Testis (tissue), 5 donors: ENCODE measurements at places on chromosomes 11 and 22.
A peak's percentile ranks its signal among the peaks of the same experiment; 100 is the strongest.

DNA sequence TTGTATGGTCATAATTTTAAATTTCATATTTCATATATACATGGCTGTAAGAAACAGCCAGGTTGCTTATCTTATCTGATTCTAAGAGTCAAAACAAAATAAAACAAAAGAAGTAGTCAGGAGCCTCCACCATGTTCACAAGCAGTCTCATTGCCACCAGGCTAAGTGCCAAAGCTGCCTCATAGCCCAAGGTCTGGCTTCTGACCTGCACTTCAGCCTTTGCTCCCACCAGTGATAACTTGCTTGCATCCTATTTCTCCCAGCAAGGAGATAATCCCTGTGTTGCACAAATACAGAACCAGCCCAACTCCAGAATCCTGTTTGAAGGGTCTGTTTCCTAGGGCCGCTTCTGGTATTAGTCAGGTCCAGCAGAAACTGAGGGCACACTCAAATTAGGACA lies 53.9 kb upstream of the TSKU start:
- DNase-seq, result peak; percentile 38

DNA sequence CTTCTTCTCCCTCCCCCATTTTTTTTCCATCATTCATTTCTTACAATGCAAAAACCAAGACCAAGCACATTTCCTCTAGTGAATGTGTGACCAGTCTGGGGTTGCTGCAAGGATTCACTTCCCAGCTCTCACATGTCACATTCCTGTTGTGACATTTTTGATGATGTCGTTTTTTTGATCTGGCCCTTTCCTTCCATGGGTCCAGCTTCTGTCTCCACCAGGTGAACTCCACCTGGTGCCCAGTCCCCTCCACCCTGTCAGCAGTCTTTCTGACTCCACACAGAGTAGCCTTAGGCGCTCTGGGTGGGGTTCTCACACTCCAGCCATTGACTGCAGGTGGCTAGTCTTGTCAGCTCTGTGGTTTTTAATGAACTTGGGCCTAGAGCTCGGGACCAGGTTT lies 15.6 kb downstream of the PANX1 start:
- no peak for DNase-seq

GRCh38 chr11:57458410-57459163 lies 1.7 kb upstream of the RTN4RL2 start:
- peak; percentile 59 for DNase-seq

DNA sequence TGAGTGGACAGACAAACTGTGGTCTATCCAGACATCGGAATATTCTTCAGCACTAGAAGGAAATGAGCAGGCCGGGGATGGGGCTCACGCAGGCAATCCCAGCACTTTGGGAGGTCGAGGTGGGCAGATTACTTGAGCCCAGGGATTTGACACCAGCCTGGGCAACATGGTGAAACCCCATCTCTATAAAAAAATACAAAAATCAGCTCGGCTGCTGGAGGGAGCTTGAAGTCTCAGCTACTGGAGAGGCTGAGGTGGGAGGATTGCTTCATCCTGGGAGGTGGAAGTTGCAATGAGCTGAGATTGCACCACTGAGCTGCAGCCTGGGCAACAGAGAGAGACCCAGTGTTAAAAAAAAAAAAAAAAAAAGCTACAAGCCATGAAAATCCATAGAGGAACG lies 8.0 kb upstream of the CTSD start:
- no peak for DNase-seq

DNA sequence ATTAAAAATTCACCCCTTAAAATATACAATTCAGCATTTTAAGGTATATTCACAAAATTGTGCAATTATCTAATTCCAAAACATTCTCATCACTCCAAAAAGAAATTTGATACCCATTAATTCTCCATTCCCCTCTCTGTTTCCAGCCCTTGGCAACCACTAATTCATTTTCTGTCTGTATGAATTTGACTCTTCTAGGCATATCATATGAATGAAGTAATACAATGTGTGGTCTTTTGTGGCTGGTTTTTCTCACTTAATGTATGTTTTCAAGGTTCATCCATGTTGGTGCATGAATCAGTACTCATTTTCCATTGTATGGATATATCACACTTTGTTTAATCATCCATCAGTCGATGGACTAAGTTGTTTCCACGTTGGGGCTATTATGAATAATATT lies 29.0 kb upstream of the ACCSL start:
- no peak for DNase-seq

DNA sequence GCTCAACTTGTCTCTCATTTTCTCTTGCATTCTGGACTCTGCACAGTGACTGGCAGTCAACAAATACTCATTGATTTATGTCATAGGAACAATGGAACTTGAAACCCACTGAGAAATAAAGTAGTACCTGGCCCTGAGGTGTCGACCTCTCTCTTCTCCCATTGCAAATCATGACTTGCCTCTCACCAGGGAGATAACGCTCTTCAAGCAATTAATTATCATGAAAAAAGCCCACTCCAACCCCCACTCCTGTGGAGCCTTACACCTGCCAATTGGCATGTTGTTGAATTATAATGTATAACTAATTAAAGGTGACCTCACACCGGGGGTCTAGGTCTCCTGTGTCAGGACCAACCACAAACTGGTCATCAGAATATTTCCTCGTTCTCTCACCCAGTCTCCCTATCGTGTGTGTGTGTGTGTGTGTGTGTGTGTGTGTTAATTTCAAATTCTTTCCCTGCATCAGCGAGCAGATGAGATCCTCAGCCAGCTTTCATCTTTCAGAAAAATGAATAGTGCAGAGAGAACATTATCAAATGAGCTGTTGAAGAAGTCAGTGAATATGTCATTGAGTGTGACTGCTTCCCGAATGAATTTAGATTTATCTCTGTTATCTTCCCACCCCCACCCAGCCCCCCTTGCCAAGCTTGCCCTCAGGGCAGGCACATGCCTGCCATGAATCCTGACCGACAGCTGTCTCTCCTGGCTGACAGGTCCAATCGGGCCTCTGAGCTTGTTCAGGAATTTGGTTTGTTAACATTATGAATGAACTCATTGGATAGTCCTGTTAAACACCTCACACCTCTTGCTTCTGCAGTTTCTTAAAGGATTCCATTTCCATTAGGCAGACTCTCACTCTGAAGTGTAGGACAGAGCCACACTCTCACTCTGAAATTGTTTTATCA lies 357.4 kb downstream of the INSC start:
- DNase-seq, result no peak

DNA sequence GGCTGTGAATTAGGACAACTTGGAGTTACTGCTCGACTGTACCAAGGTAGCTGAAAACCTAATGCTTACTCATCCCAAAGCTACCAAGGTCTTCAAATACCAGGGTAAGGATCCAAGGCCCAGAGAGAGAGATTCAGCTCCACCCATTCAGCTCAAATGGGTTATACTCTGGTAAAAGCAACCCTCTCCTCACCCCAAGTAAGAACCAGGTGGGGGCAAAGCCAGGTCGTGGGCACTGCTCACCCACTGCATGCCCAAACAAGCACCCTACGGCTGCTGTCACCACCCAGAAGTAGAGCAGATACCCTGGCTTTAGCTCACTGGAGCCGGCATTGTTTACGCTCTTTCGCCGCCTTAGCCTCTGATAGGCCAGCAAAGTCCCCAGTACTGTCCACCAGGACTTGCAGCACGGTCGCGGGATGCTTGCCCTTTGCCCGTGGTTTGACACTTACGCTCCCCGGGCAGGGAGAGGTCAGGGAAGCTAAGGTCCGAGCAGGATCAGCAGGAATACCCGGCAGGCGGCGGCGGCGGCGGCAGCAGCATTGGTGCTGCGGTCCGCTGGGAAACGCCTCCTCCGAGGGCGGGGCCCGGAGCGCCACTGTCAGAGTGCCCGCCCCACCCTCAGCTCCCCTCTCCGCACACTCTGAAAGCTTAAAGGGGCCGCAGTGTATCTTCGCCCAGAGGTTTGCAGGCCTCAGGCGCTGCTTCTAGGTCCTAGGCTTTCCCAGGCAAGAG lies 19.6 kb downstream of the CKAP5 start:
- DNase-seq, result peak; percentile 94

DNA sequence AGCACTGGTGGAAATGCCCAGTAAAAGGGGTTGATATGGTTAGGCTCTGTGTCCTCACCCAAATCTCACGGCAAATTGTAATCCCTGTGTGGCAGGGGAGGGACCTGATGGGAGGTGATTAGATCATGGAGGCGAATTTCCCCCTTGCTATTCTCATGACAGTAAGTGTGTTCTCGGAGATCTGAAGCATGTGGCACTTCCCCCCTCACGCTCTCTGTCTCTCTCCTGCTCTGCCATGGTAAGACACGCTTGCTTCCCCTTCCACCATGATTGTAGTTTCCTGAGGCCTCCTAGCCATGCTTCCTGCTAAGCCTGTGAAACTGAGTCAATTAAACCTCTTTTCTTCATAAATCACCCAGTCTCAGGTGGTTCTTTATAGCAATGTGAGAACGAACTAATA lies 37.4 kb downstream of the PACSIN2 start:
- no peak for DNase-seq

- DNase-seq, result no peak
Observed at GRCh38 chr11:132844956-132845696, 687.2 kb downstream of the OPCML start.

DNA sequence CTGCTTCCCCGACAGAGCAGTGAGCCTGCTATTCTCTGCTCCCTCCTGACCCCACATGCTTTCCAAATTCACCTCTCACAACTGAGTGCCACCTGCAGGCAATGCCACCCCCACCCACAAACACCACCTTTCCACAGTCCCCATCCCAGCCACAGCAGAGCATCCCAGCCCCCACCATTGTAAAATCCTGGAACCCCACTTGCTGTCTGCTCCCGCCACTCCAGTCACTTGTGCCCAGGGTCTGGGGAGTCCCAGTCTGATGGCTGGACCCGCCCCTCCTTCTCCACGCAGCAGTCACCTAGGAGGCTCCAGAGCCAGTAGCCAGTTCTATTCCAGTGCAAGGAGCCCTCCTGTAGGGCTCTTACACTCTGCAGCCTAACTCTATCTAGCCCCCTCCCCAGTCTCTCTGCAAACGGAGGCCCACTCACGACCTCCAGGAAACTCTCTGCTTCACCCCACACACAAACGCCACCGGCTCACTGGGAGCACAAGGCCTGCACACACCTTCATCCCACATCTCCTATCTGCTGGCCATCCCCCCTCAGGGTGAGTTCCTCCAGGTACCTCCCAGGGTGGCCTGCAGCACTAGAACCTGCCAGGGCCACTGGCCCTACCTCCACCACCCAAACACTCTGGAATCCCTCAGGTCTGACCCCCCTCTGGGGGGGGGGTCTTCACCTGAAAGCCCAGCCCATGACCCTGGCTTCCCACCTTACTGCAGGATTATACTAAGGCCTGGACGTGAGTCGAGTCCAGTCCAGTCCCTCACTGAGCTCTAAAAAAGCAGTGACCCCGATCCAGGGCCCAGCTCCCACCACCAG lies 1.4 kb downstream of the GNB1L start:
- no peak for DNase-seq

DNA sequence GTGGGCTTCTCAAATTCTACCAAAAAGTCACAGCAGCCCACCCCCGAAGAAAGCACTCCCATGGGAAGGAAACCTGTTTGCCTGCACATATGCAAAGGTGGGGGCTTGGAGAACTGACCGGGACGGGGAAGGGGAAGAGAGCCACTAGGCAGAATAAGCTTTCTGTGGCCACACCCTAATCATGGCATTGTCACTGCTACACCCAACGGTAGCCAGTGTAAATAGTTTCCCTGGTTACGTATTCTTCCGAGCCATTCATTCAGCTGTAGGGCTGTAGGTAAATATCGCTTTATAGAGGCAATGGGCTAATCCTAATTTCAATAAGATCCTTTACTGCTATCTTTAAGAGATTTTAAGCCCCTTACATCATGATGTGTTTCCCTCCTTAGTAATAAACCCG lies 61.7 kb downstream of the PRDM11 start:
- no peak for DNase-seq

GRCh38 chr11:125583496-125583895 lies 9.2 kb upstream of the STT3A start:
- no peak for DNase-seq

DNA sequence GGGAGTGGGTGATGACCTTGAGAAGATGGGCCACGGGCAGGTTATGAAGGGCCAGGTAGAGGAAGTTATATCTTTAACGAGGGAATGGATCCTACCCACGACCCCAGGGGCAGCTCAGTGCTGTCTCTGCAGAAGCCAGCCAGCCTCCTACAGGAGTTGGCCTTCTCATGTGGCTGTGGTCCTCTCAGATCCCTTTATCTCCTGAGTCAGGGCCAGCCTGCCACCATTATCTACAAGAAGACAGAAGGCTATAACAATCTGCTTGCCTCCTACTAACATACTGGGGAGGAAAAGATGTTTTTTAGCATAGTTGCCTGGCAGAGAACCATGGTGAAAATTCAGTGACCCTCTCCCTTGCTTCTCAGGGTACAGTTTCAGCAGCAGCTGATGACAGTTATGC lies 7.0 kb upstream of the YWHAH start:
- no peak for DNase-seq

DNA sequence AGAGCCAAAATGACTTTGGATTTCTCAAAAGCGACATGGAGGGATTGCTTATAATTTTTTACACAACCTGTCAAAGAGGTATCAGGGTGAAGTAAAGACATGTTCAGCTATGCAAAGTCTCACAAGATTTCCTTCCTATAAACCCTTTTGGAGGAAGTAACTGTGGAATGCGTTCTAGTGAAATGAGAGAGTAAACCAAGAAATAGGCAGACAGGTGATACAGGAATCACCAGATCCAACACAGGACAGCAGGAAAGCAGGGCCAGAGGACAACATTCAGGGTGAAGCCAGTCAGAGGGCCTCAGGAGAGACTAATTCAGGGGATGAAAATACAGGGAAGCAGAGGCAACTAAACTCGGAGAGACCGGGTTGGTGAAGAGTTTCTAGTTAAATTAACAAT lies 90.4 kb upstream of the MTNR1B start:
- DNase-seq, result no peak

DNA sequence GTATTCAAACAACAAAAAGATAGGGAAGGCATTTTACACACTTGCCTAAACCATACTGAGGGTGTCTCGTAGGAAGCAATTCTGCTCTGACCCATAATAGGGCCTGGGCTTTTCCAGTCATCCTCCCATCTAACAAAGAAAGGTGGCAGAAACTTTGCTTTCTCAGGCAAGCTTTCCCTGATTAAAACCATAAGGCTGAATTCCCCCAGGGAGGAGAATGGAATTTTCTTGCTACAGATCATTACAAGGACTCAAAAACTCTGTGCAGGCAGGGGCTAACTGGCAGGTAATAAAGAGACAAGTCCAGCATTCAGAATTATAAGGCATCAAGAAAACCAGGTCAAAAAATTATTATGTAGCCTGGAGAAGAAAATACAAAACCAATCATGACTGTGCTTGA lies 90.4 kb downstream of the RBFOX2 start:
- no peak for DNase-seq

- DNase-seq, result no peak
Observed at GRCh38 chr22:28714043-28714628, 27.5 kb downstream of the CHEK2 start.

DNA sequence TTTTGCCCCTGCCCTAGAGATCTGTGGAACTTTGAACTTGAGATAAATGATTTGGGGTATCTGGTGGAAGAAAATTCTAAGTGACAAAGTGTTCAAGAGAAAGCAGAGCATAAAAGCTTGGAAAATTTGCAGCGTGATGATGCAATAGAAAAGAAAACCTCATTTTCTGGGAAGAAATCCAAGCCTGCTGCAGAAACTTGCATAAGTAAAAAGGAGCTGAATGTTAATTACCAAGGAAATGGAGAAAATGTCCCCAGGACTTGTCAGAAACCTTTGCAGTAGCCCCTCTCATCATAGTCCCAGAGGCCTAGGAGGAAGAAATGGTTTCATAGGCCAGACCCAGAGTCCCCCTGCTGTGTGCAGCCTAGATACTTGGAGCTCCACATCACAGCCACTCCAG lies 686.9 kb downstream of the FAM181B start:
- DNase-seq, result no peak
